Esophagus muscularis mucosa (tissue), 4 donors: ENCODE measurements at places on chromosomes 12 and 14. TPM values are rescaled to one million over a fixed set of nuclear protein-coding genes. Genes with fewer than 3 reads are reported as not detected.

DNA sequence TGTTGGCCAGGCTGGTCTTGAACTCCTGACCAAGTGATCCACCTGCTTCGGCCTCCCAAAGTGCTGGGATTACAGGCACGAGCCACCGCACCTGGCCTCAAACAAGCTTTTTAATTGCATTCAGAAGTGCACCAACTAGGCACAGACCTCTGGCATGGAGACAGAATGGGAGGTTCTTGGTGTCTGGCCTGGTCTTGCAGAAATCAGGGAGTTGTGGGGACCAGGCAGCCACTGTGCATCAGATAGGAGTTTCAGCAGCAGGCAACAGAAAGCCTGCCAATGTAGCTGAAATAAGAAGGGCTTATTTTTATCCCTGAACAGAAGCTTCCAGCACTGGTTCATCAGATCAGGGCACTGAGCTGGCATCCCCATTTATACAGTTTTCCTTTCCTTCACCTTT, 22.2 kb upstream of the TCL1B start:
- H3K4me1 ChIP-seq, result peaks cover 6% of the 10 kb centered on the region
- no peaks in the 10 kb centered on the region for H3K36me3 ChIP-seq
- no peak overlapping the region for H3K27ac ChIP-seq
- no peak for DNase-seq
- no peak overlapping the region for H3K4me3 ChIP-seq

DNA sequence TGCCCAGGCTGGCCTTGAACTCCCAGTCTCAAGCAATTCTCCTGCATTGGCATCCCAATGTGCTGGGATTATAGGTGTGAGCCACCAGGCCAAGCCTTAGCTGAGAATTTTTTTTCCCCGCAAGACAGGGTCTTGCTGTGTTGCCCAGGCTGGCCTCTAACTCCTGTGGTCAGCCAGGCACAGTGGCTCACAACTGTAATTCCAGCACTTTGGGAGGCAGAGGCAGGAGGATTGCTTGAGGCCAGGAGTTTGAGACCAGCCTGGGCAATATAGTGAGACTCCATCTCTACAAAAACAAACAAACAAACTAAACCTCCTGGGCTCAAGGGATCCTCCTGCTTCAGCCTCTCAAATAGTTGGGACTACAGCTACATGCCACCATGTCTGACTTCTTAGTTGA, 27.3 kb downstream of the DEPDC4 start:
- no peak for DNase-seq
- no peaks in the 10 kb centered on the region for H3K27me3 ChIP-seq
- H3K4me3 ChIP-seq, result no peak overlapping the region

WNT5B gene
- 112 TPM for total RNA-seq

- no peak overlapping the region for H3K27ac ChIP-seq
- DNase-seq, result no peak
- peaks cover 3% of the 10 kb centered on the region for H3K4me1 ChIP-seq
Observed at GRCh38 chr12:20314328-20314727, 54.0 kb upstream of the PDE3A start.

GRCh38 chr14:80784820-80785219, 156.7 kb downstream of the CEP128 start:
- no peak overlapping the region for H3K27ac ChIP-seq
- H3K4me3 ChIP-seq, result no peak overlapping the region
- H3K36me3 ChIP-seq, result no peaks in the 10 kb centered on the region
- no peaks in the 10 kb centered on the region for H3K4me1 ChIP-seq
- DNase-seq, result no peak
- no peaks in the 10 kb centered on the region for H3K27me3 ChIP-seq

ISCU gene
- total RNA-seq, result 207 TPM

- H3K4me3 ChIP-seq, result peak within 1 kb of the TSS; percentile 53
- H3K27me3 ChIP-seq, result no peaks in the 10 kb centered on the region
- H3K27ac ChIP-seq, result peak within 1 kb of the TSS; percentile 74
- H3K36me3 ChIP-seq, result peaks cover 22% of the 10 kb centered on the region
Observed at GRCh38 chr12:7935590-7936581, at the start of gene SLC2A3. TSS of gene SLC2A3 (minus strand) at chr12:7936187. CDS start at chr12:7936034, 153 bp downstream.

CDK4 gene
- 64.3 TPM for total RNA-seq

DNA sequence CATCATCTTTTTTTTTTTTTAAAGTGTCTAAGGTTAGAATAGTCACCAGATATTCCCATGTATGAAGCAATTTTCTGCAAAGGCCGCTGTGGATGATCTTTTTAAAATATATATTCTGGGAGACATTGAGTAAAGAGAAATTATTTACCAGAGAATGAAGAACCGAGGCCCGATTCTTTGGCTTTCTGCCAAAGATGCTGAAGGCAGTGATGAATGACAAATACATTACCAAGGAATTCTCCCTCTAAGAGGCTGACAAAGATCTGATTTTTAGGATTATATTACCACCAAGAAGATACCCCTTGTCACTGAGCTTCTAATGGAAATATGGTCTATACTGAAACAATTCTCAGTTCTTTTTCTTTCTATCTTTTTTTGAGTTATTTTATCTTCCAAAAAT, 336.8 kb downstream of the NAV3 start:
- DNase-seq, result no peak
- no peak overlapping the region for H3K4me3 ChIP-seq
- no peaks in the 10 kb centered on the region for H3K36me3 ChIP-seq
- no peaks in the 10 kb centered on the region for H3K27me3 ChIP-seq

RESF1 gene
- total RNA-seq, result 36.2 TPM
